Right renal pelvis (tissue), 4 donors: ENCODE measurements at places on chromosomes 11 and 22.

GRCh38 chr11:74849525-74850391, 99.1 kb downstream of the XRRA1 start:
- no peak for DNase-seq

GRCh38 chr11:8067567-8067928, 13.5 kb upstream of the TUB start:
- DNase-seq, result no peak

- no peak for DNase-seq
These were observed 76.7 kb upstream of the BLID start for GRCh38 chr11:122192634-122193255.

DNA sequence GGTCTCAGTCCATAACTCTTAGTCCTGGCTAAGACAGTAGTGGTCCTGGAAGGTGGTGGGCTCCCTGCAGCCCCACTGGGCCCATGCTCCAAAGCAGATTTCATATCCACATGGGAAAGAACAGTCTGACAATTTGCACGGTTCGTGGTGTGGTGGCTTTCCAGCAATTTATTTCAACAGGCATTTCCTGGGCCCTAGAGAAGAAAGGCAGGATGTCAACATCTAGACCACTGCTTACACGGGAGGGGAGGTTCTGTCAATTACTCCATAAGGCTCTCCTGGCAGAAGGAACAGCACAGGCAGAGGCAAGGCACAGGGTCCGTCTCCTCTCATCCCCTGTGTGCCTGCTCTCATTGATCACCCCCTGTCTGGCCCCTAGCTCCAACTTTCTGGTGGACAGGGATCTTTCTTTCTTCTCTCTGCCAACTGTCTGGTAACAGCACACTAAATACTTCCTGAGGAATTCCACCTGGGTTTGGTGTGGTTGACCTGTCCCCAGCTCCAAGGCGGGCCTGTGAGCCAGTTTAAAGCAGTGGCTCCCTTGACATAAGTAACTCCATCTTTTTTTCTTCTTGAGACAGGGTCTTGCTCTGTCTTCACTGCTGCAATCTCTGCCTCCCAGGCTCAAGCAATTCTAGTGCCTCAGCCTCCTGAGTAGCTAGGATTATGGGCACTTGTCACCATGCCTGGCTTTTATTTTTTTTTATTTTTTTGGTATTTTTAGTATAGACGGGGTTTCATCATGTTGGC, 5.1 kb upstream of the A4GALT start:
- no peak for DNase-seq

DNA sequence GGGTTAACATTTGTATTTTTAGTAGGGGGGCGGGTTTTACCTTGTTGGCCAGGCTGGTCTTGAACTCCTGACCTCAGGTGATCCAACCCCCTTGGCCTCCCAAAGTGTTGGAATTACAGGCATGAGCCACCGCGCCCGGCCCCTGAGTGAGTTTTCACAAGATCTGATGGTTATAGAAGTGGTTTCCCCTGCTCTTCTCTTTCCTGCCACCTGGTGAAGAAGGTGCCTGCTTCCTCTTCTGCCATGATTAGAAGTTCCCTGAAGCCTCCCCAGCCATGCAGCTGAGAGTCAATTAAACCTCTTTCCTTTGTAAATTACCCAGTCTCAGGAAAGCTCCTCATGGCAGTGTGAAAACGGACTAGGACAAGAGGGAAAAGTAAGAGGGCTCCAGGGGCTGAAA, 259.1 kb upstream of the PLET1 start:
- no peak for DNase-seq

DNA sequence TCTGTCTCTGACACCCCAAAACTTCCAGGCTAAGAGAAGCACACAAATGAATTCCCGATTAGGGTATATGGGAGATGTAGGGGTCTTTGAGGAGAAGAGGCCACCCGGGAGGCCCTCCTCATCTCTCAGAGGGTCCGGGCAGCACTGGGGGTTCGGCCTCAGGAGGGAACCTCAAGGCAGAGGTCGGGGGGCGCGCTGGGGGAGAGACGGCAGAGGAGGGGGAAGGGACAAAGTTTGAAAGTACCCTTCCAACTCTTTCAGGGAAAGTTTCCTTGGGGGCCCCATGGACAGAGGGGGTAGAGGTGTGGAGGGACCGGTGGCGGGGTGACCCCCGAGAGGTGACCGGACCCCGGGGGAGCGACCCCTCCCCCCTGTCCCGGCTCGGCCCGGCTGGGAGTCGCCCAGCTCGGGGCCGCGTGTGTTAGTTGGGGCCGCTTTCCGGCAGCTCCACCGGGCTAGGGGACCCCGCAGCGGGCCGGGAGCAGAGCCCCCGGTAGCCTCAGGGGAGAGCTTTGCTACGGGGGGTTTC, 3.3 kb upstream of the GCAT start:
- no peak for DNase-seq

DNA sequence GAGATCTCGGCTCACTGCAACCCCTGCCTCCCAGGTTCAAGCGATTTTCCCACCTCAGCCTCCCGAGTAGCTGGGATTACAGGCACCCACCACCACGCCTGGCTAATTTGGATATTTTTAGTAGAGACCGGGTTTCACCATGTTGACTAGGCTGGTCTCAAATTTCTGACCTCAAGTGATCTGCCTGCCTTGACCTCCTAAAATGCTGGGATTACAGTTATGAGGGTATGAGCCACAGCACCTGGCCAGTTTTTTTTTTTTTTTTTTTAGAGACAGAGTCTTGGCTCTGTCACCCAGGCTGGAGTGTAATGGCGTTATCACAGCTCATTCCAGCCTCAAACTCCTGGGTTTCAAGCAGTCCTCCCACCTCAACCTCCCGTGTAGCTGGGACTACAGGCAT, 54.9 kb upstream of the PRR5 start:
- no peak for DNase-seq

- no peak for DNase-seq
These were observed 111.2 kb downstream of the FEZ1 start for GRCh38 chr11:125384825-125385224.

DNA sequence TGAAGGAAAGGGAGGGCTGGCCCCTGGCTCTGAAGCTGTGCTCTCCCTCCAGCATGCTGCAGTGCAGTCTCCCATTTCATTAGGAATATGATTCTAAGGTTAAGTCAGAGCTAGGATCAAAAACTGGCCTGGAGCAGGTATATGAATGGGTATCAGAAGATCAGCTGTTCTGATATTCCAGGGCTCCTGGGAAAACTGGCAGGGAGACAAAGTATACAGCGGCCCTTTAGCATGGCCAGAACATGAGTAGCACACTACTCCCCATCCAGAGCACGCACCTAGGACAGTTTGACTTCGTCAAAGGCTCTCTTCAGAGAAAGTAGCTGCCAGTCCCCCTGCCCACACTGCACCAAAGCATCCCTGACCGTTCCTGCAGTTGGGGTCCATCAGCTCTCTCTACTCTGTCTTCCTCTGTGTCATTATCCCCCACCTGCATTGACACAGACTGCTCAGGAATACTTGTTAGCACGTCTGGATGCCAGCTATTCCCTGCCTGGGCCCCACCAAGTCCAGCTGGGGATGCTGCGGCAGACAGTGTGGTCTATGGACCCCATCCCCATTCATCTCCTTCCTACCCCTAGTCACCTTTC, 4.0 kb upstream of the FCHSD2 start:
- no peak for DNase-seq

DNA sequence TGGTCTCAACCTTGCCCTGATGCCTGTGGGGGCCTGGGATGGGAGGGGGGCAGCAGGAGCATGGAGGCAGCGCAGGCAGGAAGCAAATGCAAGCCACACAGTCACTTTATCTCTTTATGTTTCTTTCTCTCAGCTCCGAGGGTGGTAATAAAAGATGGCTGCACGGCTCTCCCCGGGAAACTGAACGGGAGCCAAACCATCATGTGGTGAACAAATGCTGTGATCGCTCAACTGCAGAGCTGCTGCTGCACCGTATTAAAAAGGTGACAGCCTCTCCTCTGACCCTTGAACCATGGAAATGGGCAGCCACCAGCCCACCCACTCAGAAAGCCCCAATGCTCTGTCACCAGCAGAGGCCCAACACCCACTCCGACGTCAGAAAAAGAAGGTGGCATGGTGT, 110.0 kb downstream of the TIMP3 start:
- DNase-seq, result no peak

DNA sequence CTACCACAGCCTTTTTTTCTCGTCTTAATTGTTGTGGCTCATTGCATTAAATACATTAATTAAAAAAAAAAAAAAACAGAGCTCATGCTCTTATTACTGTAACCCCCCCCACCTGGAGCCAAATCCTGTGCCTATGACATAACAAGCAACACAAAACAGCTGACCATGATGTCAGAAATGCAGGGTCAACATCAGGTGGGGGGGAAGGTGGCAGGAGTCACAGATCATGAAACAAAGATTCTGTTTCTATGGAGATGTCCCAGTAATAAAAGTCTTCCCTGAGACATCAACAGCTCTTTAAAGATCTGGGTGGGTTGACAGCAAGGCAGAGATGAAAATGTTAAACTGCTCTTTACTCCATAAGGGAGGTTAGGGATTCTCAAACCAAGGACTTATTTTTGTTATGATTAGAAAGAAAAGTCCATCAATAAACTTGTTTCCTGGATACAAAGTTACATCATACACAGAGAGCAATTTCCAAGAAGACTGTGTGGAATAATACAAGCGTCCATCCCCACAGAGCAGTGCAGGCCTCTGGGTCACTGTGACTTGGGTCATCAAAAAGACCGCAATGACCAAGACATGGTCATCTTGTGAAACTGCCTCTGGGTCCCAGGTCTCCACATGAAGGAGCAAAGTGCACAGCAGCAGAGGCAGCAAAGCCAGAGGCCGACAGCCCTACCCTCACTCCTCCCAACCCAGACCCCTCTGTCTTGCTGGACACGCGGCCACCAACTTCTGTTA, 42.7 kb upstream of the CYP2D6 start:
- no peak for DNase-seq
